ENCODE measurements at places on chromosomes 3 and 15. TPM values are rescaled to one million over a fixed set of nuclear protein-coding genes. Genes with fewer than 3 reads are reported as not detected.
A peak's percentile ranks its signal among the peaks of the same experiment; 100 is the strongest.

DNA sequence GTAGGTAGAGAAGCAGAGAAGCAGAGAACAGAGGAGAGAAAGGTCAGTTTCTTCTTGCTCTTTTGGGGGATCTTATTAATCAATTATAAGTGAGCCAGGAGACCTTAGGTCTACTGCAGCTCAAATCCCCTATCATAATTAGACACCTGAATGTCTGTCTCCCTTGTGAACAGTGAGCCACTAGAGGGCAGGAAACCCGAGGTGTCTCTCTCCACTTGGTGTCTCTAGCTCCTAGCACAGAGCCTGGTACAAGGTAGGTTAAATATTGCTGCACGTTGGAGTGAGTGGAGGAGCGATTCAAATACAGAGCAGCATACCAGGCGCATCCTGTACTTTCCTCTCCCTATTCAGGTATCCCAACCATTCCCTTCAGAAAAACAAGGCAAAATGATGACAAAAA lies 2.0 kb upstream of the ST8SIA2 start:
- no peak for DNase-seq

DNA sequence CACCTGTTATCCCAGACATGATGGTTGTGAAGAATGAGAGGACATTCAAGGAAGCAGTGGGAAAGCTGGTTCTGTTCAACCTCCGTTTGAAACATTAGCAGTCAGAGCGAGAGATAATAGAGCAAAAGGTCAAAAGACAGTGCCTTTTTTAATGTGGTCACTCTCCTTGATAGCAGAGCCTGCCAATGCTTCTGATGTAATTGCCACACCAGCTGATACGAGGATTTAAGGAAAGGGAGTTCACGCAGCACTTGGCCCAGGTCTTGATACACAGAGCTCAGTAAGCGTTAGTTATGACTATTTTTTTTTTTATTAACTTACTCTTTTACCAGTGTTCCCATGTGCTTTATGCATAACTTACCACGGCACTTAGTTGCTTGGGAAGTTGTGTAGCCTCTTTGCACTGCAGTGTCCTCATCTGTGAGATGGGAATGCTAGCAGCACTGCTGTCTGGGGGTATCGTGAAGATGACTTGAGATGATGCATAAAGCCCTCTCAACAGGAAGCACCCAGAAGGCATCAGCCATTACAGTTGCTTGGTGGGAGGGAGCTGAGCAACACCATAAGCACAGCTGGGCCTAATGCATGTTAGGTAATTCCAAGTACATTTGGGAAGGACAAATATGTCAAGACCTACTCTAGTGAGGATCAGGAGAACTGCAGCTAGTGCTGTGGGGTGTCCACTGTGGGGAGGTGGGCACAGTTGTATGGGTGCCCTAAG lies 123.3 kb upstream of the RASGRP1 start:
- DNase-seq = no peak

GRCh38 chr3:139421460-139421859 lies 32.0 kb upstream of the COPB2 start:
- no peak for DNase-seq

The TMEM87A gene
- polyA plus RNA-seq = 33.5 TPM

GRCh38 chr15:66815318-66815717 lies 113.3 kb downstream of the SMAD6 start:
- no peak for DNase-seq

The DNAJC17 gene
- 30.3 TPM for polyA plus RNA-seq

The DUOXA2 gene
- polyA plus RNA-seq = not detected

GRCh38 chr15:100983221-100983620 lies 64.1 kb downstream of the LRRK1 start:
- no peak for DNase-seq

The CYP19A1 gene
- 0.57 TPM for polyA plus RNA-seq

DNA sequence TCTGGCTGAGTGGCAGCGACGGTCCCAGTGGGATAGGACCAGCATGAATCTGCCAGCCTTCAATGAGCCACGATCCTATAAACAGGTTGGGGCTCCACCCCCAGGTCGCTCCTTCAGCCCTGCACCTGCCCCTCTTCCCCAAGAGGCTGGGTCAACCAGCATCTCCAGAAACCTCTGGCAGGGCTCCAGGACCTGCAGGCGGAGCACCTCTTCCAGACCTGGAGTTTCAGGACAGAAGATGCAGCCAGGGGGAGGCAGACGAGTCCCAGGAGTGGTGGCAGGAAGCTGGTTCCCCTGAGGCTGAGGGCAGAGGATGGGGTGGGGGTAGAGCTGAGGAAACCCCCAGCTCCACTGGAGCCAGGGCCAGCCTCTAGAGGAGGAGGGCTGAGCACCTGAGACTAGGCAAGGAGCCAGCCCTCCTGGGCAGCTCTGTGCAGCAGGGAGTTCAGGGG lies at the start of gene PLA2G4D:
TSS of gene PLA2G4D (minus strand) at position 51 of the 452 bp plus-strand sequence. CDS start 103 bp downstream, outside the sequence.
- DNase-seq = no peak

- peak; percentile 3 for DNase-seq
Measured at GRCh38 chr3:197027151-197027895, 2.3 kb downstream of the MELTF start.

The CERS3 gene
- 1.3 TPM for polyA plus RNA-seq

- no peak for DNase-seq
Measured at GRCh38 chr3:147572970-147573340, 163.8 kb downstream of the ZIC1 start.

DNA sequence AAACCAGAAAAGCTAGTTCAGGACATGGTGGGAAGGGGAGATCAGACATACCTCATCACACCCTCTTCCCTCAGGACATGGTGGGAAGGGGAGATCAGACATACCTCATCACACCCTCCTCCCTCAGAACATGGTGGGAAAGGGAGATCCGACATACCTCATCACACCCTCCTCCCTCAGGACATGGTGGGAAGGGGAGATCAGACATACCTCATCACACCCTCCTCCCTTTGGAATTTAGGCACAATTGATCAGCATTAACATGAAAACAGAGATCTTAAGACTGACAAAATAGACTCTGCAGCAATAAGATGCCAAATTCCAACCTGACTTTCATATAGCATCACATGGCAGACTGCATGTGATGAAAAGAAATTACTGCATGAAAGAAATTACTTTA lies 412.7 kb upstream of the ZNF717 start:
- DNase-seq = no peak

The DNAH1 gene
- 6.0 TPM for polyA plus RNA-seq

DNA sequence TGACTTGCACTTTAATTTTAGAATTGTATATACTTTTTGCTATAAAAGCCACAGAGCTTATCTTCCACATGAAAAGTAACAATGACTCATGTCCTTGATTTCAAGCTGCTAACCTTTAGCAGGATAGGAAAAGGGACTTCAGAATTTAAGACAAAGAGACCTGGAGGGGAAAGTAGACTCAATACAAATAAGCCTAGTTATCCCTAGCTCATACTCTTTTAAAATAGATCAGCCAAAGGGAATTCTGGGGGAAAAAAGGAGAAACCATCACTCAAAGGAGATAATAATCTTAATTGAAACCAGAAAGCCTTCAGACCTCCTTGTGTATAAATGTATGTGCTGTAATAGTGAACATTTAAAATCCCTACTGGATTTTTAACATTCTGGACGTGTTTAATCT lies 930.3 kb downstream of the NTRK3 start:
- DNase-seq = no peak

DNA sequence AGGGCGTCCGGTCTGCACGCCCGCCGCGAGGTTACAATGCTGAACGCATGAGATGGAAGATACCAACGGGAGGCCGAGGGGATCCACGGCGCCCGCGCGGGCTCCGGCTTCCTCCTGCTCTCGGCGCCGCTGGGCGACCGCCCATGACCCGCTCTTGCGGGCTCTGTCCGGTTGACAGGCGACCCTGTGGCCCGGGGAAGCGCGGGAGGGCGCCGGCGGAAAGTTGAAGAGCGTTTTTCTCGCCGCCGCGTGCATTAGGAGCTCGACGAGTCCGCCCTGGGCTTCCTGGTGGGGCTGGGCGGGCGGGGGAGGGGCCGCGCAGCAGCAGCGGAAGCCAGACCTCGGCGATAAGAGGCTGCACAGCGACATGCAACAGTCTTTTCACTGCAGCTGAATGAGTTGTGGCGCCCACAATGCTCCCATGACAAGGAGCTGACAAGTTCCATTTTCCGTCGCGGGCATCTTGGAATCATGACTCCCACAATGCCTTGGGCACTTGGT lies at the start of gene MBNL1:
TSS of gene MBNL1 (plus strand) at position 375 of the 501 bp plus-strand sequence. CDS start 31,265 bp downstream, outside the sequence.
- peak; percentile 93 for DNase-seq

The HHATL gene
- 67.7 TPM for polyA plus RNA-seq

The HCLS1 gene
- 8.0 TPM for polyA plus RNA-seq

The SEMA6D gene
- polyA plus RNA-seq = 38.7 TPM

The MME gene
- 9.4 TPM for polyA plus RNA-seq

DNA sequence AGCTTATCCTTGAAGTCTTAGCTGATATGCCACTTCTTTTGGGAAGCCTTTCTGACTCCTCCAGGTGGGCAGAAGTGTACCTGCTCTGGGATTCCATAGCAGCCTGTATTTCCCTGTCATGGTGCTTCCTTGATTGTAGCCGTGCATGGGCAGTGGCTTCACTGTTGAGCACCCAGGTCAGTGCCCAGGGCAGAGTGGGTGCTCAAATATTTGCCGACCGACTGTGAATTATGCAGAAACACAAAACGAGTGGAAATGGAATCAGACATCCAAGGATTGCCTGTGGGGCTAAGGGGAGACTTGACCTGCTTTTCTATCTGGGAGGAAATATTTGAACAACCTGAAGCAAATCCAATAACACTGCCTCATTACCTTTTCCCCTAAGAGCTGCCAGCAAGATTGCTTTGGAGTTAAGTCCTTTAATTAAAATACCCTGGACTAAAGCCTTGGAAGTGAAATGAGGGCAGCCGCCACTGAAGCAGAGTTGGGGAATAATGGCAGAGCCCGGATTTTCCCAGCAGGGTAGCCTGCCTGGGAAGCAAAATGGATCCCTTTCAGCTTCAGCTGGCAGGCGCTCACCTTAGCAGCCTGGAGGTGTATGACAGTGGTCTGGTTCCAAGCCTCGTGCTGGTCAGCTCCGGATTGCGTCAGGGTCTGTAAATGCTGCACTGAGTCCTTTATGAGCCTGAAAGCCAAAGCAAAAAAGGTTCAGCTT lies 14.9 kb downstream of the ACOX2 start:
- no peak for DNase-seq

GRCh38 chr15:53978253-53978906 lies at the start of gene UNC13C:
Gene UNC13C (plus strand): TSS chr15:53978441. CDS start chr15:54012904, 34,463 bp downstream.
- peak; percentile 62 for DNase-seq

GRCh38 chr3:71494212-71494611 lies 89.3 kb downstream of the FOXP1 start:
- DNase-seq = no peak

- peak; percentile 63 for DNase-seq
Measured at GRCh38 chr15:38768970-38769369, 204.4 kb upstream of the RASGRP1 start.

GRCh38 chr3:29511701-29512100 lies 230.8 kb downstream of the RBMS3 start:
- peak; percentile 68 for DNase-seq

DNA sequence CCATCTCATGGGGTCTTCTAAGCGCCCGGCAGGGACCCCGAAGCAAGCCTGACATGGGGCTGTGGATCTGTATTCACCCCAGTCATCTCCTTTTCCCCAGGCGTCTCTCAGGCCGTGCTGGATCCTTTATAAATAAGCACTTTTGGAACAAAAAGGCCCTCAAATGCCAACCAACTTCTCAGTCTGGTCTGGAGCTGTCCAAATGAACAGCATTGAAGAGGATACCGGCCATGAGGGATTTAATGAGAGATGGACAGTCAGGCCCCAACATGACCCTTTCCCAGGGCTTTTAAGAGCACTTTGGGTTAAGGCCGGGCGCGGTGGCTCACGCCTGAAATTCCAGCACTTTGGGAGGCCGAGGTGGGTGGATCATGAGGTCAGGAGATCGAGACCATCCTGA lies 89.2 kb upstream of the SPATA12 start:
- DNase-seq = no peak

- DNase-seq = no peak
Measured at GRCh38 chr3:161051856-161052255, 53.3 kb downstream of the B3GALNT1 start.

DNA sequence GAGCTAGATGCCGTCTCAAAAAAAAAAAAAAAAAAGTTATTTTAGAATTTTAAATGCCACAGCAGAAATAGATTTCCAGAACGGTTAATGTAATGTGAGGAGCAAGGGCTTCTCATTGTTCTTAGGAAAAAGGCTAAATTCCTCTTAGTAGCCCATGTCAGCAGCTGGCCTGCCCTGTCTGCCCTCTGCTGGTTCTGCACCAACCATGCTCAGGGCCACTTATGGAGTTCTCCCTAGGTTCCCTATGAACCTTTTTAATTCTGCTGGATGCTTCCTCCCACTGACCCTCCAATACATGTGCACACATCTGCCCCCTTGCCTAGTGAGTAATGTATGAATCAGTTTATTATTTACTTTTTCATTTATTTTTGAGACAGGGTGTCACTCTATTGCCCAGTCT lies 32.2 kb upstream of the DPPA4 start:
- no peak for DNase-seq

The TLR9 gene
- polyA plus RNA-seq = 0.14 TPM

DNA sequence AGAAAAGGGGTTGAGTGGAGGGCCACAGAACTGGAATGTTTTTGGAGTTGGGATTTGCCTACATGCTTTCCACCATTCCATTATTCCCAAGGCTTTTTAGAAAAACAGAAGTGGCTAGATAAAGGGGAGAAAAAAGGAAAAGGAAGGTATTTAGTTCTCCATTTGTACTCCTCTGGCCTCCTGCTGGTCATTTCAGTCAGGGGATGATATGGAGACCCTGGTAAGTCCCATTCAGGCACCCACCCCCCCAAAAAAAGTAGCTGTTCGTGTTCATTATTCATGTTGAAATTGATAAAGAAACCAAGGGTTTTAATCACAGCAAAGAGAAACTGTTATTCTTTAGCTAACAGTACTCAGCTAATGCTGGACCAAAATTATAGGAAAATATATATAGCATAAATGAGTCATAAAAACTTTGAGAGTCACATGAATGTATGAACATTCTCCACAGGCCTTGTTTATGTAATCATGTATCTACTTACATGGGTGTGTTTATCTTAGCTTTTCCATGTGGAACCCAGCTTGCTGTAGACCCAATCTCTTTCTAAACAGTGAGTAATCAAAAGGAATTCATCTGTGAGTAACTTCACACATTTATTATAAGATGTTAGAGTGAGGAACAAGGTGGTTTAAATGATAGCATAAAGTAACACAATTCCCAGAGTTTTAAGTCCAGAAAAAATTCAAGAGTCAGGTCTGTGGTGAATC lies 167.2 kb downstream of the KCNMB2 start:
- peak; percentile 36 for DNase-seq

The GOLGA6A gene
- 0.63 TPM for polyA plus RNA-seq

The CGNL1 gene
- 13.4 TPM for polyA plus RNA-seq

DNA sequence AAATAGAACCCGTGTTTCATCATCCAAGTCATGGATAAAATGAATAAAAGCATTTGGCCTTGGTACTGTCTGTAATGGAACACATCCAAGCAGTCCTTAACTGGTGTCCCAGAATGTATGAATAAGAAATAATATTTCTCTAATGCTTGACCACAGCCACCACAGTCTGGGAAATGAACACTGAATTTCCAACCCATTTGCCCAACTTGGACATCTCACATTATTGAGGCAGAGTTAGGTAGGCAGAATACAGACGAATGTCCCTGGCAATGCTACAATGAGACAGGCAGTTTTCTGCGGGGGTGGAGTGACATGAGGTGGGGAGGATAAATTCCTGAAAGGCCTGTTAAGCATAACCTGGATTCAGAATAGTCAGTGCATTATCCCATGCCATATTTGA lies 245.7 kb downstream of the ZIC1 start:
- no peak for DNase-seq
